Tibial nerve (tissue), 4 donors: ENCODE measurements at places on chromosomes 16 and 17.
A peak's percentile ranks its signal among the peaks of the same experiment; 100 is the strongest.

DNA sequence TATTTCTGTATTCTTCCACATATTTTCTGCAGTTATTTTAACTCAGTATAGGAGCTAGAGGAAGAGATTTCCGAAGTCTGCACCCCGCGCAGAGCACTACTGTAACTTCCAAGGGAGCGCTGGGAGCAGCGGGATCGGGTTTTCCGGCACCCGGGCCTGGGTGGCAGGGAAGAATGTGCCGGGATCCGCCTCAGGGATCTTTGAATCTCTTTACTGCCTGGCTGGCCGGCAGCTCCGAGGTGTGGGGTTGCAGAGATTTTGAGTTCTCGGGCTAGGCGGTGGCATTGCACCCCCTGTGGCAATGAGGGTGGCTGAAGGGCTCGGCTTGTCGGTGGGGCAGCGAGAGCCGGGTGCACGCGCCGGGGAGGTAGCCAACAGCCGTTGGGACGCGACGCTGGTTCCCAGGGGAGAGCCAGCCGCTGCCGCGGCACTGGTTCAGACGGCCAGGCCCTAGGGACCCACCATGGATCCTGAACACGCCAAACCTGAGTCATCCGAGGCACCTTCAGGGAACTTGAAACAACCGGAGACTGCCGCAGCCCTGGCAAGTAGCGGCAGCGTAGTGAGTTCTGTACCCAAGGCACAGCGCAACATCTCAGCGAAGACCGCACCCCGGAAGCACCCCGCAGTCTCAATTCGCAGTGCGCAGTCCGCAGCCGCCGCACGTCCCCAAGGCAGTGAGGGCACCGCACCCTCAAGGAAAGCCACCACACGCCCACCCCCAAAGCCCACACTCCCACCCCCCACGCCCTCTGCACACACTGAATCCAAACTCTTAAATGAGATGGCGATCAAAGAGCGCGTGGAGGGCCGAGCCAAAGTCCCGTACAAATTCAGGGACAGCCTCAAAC lies at the start of gene CMTM1:
CMTM1 (plus strand) TSS at position 389 of the 851 bp plus-strand sequence; CDS start at position 464, 75 bp downstream.
- no peak within 1 kb of the TSS for H3K27ac ChIP-seq
- H3K27me3 ChIP-seq, result no peaks in the 10 kb centered on the region
- peaks cover 54% of the 10 kb centered on the region for H3K36me3 ChIP-seq
- no peak within 1 kb of the TSS for H3K4me3 ChIP-seq

GRCh38 chr17:40026816-40027613 lies 11.8 kb downstream of the CSF3 start:
- peak; percentile 65 for DNase-seq
- no peaks in the 10 kb centered on the region for H3K27me3 ChIP-seq
- no peaks in the 10 kb centered on the region for H3K36me3 ChIP-seq
- H3K4me3 ChIP-seq, result no peak overlapping the region

GRCh38 chr17:76617838-76618237 lies 25.7 kb downstream of the ST6GALNAC1 start:
- DNase-seq, result no peak
- no peaks in the 10 kb centered on the region for H3K4me1 ChIP-seq
- H3K27me3 ChIP-seq, result no peaks in the 10 kb centered on the region
- no peak overlapping the region for H3K27ac ChIP-seq

- no peaks in the 10 kb centered on the region for H3K27me3 ChIP-seq
- H3K36me3 ChIP-seq, result peaks cover 6% of the 10 kb centered on the region
- H3K4me3 ChIP-seq, result no peak overlapping the region
- peaks cover 17% of the 10 kb centered on the region for H3K4me1 ChIP-seq
- no peak for DNase-seq
These were observed 20.0 kb downstream of the MXRA7 start for GRCh38 chr17:76690596-76691280.

DNA sequence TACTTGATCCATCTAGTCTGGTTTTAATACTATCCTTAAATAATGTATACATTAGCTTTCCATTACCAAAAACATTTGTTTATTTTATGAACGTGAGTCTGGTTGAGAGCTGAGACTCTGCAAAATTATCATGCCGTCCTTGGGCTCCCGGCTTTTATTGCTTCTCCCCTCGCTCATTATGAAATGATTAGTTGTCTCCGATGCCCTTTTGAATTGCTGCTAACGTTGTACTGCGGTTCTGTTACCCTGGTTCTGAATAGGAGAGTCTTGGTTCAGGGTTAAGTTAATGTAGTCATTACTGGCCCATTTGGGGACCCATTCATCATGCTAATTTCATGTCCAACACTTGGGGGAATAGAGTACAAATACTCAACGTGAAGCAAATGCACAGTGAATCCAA lies 12.8 kb downstream of the XYLT1 start:
- no peak overlapping the region for H3K4me3 ChIP-seq
- no peak overlapping the region for H3K27ac ChIP-seq
- peaks cover 13% of the 10 kb centered on the region for H3K4me1 ChIP-seq
- no peak for DNase-seq
- no peaks in the 10 kb centered on the region for H3K36me3 ChIP-seq

DNA sequence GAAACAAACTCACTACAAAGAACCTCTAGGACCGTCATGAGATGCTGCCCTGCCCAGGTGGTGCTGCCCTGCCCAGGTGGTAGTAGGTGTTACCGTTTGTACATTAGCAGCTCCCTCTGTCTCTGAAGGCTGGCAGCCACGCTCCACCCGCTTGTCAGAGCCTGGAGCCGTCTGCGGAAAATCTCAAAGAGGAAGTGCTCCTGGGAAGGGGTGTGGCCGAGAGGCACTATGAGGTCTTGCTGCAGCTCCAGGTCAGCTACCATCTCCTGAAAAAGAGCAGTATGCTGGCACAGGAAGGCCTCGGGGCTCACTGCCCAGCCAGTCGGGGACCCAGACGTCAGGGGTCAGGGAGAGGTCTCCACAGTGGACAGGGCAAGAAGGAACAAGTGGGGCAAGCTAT lies 28.3 kb downstream of the ZNF276 start:
- peak; percentile 18 for DNase-seq
- no peak overlapping the region for H3K4me3 ChIP-seq
- no peak overlapping the region for H3K27ac ChIP-seq
- no peaks in the 10 kb centered on the region for H3K27me3 ChIP-seq

DNA sequence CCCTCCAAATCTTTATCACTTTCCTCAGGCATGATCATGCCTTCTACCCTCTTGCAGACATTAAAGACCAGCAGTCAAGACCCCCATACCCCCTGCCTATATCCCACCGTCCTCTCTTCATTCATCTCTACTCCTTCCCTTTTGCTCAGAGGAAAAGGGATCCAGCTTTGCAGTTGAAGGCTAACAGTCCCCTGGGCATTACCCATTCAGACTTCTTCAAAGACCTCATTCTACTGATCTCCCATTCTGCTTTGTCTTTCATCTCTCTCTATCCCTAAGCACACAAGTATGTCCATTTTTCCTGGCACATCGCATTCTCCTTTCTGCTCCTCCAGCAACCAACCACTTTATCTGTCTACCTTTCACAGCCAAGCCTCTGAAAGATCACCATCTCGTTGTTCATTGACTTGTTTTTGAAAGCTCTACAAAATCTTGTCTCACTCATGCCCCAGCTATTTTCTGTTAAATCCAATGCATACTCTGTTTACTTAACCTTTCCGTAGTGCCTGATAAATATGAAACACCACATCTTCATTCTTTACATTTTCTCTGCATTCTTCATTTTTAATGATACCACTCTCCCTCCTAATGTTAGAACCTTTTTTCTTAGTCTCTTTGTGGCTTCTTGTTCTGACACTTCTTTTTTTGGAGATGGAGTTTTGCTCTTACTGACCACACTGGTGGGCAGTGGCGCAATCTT lies 14.1 kb upstream of the LCMT1 start:
- H3K4me1 ChIP-seq, result no peaks in the 10 kb centered on the region
- no peaks in the 10 kb centered on the region for H3K36me3 ChIP-seq
- no peak for DNase-seq

DNA sequence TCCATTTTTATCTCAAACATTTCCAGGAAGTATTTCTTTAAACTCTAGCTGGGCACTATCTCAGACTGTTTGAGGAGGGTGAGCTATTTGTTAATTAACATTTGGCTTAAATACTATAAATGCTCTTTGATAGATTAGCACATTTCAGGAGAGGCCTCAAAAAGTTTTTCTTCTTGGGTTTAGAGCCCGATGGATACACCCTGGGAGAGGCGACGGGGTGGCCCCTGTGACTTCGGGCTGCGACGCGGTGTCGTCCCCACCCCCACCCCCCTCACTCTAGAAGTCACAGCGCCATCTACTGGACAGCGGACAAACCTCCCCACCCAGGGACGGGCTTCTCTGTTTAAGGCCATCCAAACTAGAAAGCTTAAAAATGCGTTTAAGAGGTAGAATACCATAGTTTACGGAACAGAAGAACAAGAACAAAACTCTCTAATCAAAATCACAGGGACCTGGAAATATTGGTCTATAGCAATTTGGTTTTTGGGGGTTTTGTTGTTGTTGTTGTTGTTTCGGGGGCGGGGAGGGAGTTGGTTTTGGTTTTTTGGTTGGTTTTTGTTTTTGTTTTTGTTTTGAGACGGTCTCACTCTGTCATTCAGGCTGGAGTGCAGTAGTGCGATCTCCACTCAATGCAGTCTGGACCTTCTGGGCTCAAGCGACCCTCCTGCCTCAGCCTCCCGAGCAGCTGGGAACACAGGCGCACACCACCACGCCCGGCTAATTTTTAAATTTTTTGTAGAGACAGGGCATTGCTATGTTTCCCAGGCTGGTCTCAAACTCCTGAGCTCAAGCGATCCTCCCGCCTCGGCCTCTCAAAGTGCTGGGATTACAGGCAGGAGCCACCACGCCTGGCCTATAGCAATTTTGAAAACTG lies 254.4 kb downstream of the C16orf95 start:
- no peaks in the 10 kb centered on the region for H3K36me3 ChIP-seq
- H3K27ac ChIP-seq, result peak overlapping the region; percentile 62
- H3K4me3 ChIP-seq, result no peak overlapping the region
- DNase-seq, result peak; percentile 87
- peaks cover 15% of the 10 kb centered on the region for H3K4me1 ChIP-seq
- H3K27me3 ChIP-seq, result no peaks in the 10 kb centered on the region

- H3K27ac ChIP-seq, result peak overlapping the region; percentile 48
- H3K4me1 ChIP-seq, result no peaks in the 10 kb centered on the region
- no peaks in the 10 kb centered on the region for H3K36me3 ChIP-seq
These were observed 43.7 kb upstream of the TNRC6A start for GRCh38 chr16:24685539-24686432.

DNA sequence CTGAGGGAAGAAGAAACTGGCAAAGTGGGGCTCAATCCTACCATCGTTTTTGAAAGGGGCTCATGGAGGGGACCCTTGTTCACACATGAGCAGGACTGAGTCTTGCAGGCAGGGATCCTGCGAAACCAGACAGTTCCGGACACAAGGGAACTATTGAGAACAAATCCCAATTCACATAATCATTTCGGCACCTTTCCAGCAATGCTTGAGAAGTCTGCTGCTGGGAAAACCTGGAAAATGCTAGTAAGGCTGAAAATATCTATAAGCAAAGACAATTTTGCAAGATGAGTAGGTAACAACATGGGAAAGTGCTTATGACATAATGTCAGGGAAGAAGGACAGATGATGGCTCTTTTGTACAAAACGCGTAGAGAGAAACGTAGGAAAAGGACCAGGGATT lies 52.1 kb upstream of the BPTF start:
- no peak overlapping the region for H3K4me3 ChIP-seq
- H3K27ac ChIP-seq, result no peak overlapping the region
- H3K4me1 ChIP-seq, result no peaks in the 10 kb centered on the region
- H3K27me3 ChIP-seq, result no peaks in the 10 kb centered on the region
- no peaks in the 10 kb centered on the region for H3K36me3 ChIP-seq

GRCh38 chr17:67080804-67081203 lies 36.5 kb downstream of the CACNG1 start:
- H3K36me3 ChIP-seq, result peaks cover 8% of the 10 kb centered on the region
- H3K4me1 ChIP-seq, result no peaks in the 10 kb centered on the region
- H3K4me3 ChIP-seq, result no peak overlapping the region
- no peak for DNase-seq
- no peaks in the 10 kb centered on the region for H3K27me3 ChIP-seq

DNA sequence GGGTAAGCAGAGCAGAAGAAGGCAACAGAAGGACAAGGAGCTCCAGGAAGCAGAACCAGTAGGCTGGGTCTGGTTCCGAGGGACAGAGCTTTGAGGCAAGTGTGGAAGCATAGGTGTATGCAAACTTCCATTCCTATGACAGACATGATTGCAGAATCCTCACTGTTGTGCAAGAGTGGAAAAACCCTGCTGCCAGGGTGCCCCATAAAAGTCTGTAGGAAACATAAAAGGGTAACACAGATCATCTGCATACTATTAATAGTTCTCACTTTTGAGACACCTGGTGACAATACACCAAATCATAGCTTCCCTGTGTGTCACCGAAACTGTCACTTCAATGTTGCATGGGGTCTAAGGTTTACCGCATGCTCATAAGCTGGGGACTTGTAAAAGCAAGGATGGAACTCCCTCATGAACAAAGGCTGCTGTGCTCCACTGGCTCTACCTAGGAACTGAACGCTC lies 39.7 kb downstream of the ARHGAP17 start:
- no peaks in the 10 kb centered on the region for H3K36me3 ChIP-seq
- peaks cover 31% of the 10 kb centered on the region for H3K4me1 ChIP-seq
- H3K27ac ChIP-seq, result no peak overlapping the region
- DNase-seq, result no peak
- no peaks in the 10 kb centered on the region for H3K27me3 ChIP-seq

- H3K27ac ChIP-seq, result peak overlapping the region; percentile 51
- DNase-seq, result no peak
- no peaks in the 10 kb centered on the region for H3K36me3 ChIP-seq
- no peaks in the 10 kb centered on the region for H3K27me3 ChIP-seq
- H3K4me1 ChIP-seq, result no peaks in the 10 kb centered on the region
These were observed 191.6 kb downstream of the WWOX start for GRCh38 chr16:78290872-78291591.

GRCh38 chr16:57108432-57108831 lies 16.0 kb downstream of the CPNE2 start:
- H3K27me3 ChIP-seq, result no peaks in the 10 kb centered on the region
- DNase-seq, result no peak
- peaks cover 2% of the 10 kb centered on the region for H3K36me3 ChIP-seq
- no peak overlapping the region for H3K4me3 ChIP-seq
- no peak overlapping the region for H3K27ac ChIP-seq

DNA sequence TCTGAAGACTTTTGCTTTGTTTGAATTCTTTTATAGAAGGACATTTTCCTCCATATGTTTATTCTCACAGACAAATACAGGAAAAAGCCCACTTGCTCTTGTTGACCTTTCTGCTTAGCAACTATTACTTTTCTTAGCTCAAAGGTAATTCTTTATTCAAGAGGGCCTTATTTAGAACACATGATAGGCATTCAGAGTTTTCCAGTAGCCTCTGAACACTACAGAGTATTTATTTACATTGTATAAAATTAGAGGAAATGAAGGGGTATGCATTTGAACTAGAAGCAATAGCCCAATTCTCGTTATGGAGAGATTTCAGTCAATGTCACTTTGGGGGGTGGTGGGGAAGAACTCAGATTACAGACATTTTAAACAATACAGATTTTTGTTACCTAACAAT lies 581.7 kb downstream of the KCNJ2 start:
- DNase-seq, result no peak
- no peaks in the 10 kb centered on the region for H3K4me1 ChIP-seq
- H3K27me3 ChIP-seq, result no peaks in the 10 kb centered on the region
- H3K27ac ChIP-seq, result no peak overlapping the region
- H3K4me3 ChIP-seq, result no peak overlapping the region

GRCh38 chr16:86906623-86907022 lies 328.3 kb downstream of the FOXL1 start:
- no peaks in the 10 kb centered on the region for H3K4me1 ChIP-seq
- DNase-seq, result no peak
- H3K36me3 ChIP-seq, result no peaks in the 10 kb centered on the region
- no peaks in the 10 kb centered on the region for H3K27me3 ChIP-seq

GRCh38 chr16:86929057-86929871 lies 350.9 kb downstream of the FOXL1 start:
- DNase-seq, result no peak
- H3K36me3 ChIP-seq, result no peaks in the 10 kb centered on the region
- no peaks in the 10 kb centered on the region for H3K4me1 ChIP-seq
- H3K27me3 ChIP-seq, result no peaks in the 10 kb centered on the region
- H3K4me3 ChIP-seq, result no peak overlapping the region
